Testis (tissue), 5 donors: ENCODE measurements at places on chromosomes 3 and 15.

DNA sequence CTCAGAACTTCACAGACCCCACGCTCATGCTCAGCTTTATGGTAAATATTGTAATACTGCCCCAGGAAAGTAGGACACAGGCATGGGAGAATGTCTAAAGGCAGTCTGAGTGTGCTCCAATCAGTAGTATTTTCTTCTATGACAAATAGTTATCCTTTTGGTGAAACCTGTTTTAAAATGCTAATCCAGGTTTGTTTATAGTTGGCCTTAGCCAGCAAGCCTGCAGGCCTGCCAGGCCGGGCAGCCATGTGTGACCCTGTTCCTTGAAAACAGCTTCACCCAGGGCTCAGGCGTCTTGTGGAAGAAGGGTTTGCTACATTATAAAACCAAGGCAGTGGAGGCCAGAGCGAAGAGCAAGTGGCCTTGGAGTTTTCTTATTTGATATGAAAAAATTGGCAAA, 104.7 kb downstream of the SEMA6D start:
- no peaks in the 10 kb centered on the region for H3K27me3 ChIP-seq
- no peaks in the 10 kb centered on the region for H3K36me3 ChIP-seq
- no peak overlapping the region for H3K27ac ChIP-seq
- no peak overlapping the region for H3K4me3 ChIP-seq

DNA sequence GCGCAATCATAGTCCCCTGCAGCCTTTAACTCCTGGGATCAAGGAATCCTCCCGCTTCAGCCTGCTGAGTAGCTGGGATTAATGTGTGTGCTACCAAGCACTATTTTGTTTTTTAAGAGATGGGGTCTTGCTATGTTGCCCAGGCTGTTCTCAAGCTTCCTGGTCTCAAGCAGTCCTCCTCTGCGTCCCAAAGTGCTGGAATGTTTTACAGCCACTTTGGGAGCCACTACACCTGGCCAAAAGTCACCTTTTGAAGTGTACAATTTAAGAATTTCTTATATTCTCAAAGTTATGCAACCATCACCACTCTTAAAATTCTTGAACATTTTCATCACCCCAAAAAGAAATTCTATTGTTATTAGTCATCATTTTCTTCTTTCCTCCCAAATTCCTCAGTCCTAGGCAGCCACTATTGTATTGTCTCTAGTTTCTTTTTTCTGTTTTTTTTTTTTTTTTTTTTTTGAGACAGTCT, 17.8 kb downstream of the CDV3 start:
- no peak overlapping the region for H3K4me3 ChIP-seq
- no peak for DNase-seq
- H3K36me3 ChIP-seq, result no peaks in the 10 kb centered on the region
- H3K27me3 ChIP-seq, result no peaks in the 10 kb centered on the region
- H3K4me1 ChIP-seq, result no peaks in the 10 kb centered on the region

GRCh38 chr15:88225461-88225860, 31.1 kb downstream of the NTRK3 start:
- no peak overlapping the region for H3K4me3 ChIP-seq
- no peak overlapping the region for H3K27ac ChIP-seq
- H3K4me1 ChIP-seq, result no peaks in the 10 kb centered on the region
- no peak for DNase-seq
- no peaks in the 10 kb centered on the region for H3K27me3 ChIP-seq

GRCh38 chr3:127671523-127672428, 976 bp upstream of the ABTB1 start:
- H3K4me3 ChIP-seq, result peak overlapping the region; percentile 84
- H3K27me3 ChIP-seq, result no peaks in the 10 kb centered on the region
- H3K4me1 ChIP-seq, result peaks cover 17% of the 10 kb centered on the region
- H3K27ac ChIP-seq, result peak overlapping the region; percentile 81
- H3K36me3 ChIP-seq, result no peaks in the 10 kb centered on the region

GRCh38 chr15:71678191-71678590, 132.2 kb upstream of the NR2E3 start:
- no peaks in the 10 kb centered on the region for H3K36me3 ChIP-seq
- H3K4me1 ChIP-seq, result no peaks in the 10 kb centered on the region
- no peaks in the 10 kb centered on the region for H3K27me3 ChIP-seq
- H3K4me3 ChIP-seq, result no peak overlapping the region
- DNase-seq, result no peak
- no peak overlapping the region for H3K27ac ChIP-seq

DNA sequence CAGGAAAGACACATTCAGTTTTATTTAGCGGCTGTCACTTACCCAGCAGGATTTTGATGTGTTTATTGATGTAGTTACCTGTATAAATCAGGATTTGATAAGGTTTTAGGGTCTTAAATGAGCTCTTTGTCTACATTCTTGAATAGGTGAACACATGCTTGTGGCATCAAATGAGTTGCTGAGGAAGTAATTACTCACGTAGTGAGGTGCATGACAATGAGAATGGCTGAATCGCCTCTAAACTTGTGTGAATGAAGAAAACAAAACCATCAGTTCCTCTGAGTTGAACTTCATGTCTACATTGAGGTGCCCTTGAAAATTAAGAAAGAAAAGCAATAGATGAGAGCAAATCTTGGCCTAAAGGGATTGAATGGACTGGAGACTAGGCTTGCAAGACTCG, 245.6 kb upstream of the SATB1 start:
- no peak overlapping the region for H3K4me3 ChIP-seq
- DNase-seq, result no peak
- H3K4me1 ChIP-seq, result no peaks in the 10 kb centered on the region
- H3K27me3 ChIP-seq, result no peaks in the 10 kb centered on the region
- H3K36me3 ChIP-seq, result no peaks in the 10 kb centered on the region

GRCh38 chr15:27601239-27601960, 497.7 kb downstream of the OCA2 start:
- H3K27me3 ChIP-seq, result no peaks in the 10 kb centered on the region
- H3K27ac ChIP-seq, result no peak overlapping the region
- H3K36me3 ChIP-seq, result no peaks in the 10 kb centered on the region
- DNase-seq, result no peak
